Keratinocyte (primary cell): ENCODE measurements at places on chromosomes 1 and 21. TPM values are rescaled to one million over a fixed set of nuclear protein-coding genes. Genes with fewer than 3 reads are reported as not detected.

DNA sequence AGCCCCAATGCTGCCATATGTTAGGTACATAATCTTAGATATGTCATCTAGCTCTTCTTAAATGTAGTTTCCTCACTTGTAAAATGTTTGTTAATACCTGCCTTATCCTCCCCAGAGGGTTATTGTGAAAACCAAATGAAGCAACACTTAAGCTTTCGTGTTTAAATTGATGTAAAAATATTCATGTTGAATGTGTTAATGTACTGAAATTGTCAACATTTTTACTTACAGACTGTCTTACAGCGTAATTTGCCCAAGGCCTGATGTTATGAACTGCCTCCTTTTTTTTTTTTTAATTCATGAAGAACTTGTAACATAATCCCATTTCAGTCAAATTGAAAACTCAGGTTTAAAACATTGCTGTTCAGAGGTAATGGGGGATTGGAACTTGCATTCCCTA, 25.6 kb upstream of the ENAH start:
- H3K27me3 ChIP-seq = peaks cover 11% of the 10 kb centered on the region
- no peaks in the 10 kb centered on the region for H3K4me1 ChIP-seq
- H3K27ac ChIP-seq = no peak overlapping the region
- no peak for DNase-seq
- no peak overlapping the region for H3K4me3 ChIP-seq

- H3K36me3 ChIP-seq = no peaks in the 10 kb centered on the region
- H3K4me1 ChIP-seq = peaks cover 8% of the 10 kb centered on the region
- DNase-seq = no peak
- no peak overlapping the region for H3K4me3 ChIP-seq
- H3K27ac ChIP-seq = no peak overlapping the region
Observed at GRCh38 chr1:172727956-172728603, 69.2 kb downstream of the FASLG start.

DNA sequence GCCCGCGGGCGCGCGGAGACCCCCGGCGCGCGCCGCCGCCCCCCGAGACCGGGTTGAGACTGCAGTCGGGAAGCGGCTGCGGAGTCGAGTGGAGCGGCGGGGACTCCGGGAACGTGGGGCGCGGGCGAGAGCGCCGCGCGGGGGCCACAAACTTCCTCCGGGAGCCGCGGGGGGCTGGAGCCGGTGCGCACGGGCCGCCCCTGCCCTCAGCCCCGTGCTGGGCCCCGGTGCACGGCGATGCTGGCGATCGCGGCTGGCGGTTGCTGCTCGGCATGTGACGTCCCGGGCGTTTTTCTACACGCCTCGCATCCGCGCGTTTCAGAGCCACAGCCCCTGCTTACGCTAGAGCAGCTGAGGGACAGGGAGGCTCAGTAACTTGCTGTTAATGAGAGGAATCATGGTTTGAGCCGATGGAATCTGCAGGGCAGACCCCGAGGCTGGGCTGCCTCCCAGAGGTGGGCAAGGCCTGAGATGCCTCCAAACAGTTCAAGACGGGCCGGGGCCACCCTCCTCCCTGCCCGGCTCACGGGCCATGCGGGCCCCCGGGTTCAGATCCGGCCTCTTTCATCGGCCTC, 520 bp downstream of the TMEM201 start:
- H3K27ac ChIP-seq = peak overlapping the region; percentile 61
- DNase-seq = no peak
- no peaks in the 10 kb centered on the region for H3K36me3 ChIP-seq
- peaks cover 28% of the 10 kb centered on the region for H3K4me1 ChIP-seq
- peak overlapping the region; percentile 84 for H3K4me3 ChIP-seq

GRCh38 chr1:177164380-177165068, at the start of gene ASTN1:
TSS of gene ASTN1 (minus strand) at chr1:177164712. CDS start at chr1:177164676, 36 bp downstream.
- DNase-seq = no peak
- no peak within 1 kb of the TSS for H3K4me3 ChIP-seq
- no peak within 1 kb of the TSS for H3K27ac ChIP-seq
- no peaks in the 10 kb centered on the region for H3K36me3 ChIP-seq
- no peaks in the 10 kb centered on the region for H3K4me1 ChIP-seq

DNA sequence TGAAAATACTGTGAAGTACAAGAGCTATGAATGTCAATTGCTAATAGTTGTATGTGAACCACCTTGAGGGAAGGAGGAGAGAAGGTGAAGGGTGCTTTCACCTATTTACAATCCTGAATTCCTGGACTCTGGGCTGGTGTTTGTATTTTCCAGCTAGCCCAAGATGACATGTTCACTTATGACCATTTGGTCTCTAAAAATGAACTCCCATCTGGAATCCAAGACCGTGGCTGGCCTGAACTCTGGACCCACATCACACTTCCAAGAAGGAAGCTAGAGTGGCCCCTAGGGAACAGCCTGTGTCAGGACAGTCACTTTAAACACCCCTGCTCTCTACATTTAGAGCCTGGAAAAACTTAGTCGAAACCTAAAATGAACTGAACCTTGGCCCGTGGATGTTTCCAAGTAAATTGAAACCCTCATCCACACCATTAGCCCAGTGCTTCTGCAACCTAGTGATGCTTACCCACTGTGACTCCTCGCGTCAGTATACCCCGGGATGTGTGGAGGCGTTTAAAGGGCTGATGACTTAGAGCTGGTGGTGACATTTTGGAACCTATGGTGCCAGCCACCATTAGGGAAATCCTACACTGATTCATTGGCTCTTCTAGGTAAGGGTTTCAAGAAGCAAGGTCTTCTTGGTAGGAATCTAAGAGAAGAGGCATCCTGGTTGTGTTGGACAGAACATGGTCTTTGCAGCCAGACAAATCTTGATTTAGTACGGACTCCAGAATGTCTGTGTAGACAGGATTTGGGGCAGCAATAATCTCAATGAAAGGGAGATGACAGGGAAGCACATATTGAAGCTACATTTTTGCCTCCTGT, 171.5 kb upstream of the IRF2BP2 start:
- H3K4me1 ChIP-seq = no peaks in the 10 kb centered on the region
- no peaks in the 10 kb centered on the region for H3K36me3 ChIP-seq
- H3K27ac ChIP-seq = no peak overlapping the region
- no peak for DNase-seq

The MPL gene
- polyA plus RNA-seq = 0.07 TPM in 1 of 3 replicates, not detected in the others

GRCh38 chr1:18795002-18795689, 64.3 kb downstream of the TAS1R2 start:
- H3K4me1 ChIP-seq = no peaks in the 10 kb centered on the region
- no peak overlapping the region for H3K4me3 ChIP-seq
- H3K27ac ChIP-seq = no peak overlapping the region
- H3K36me3 ChIP-seq = no peaks in the 10 kb centered on the region
- H3K27me3 ChIP-seq = peaks cover 24% of the 10 kb centered on the region
- no peak for DNase-seq
